Activated T-cell treated with anti-CD3 and anti-CD28 coated beads, Interleukin-2, amount 50 U/mL, for 4 hours (primary cell): ENCODE measurements at places on chromosomes 16 and 17.
A peak's percentile ranks its signal among the peaks of the same experiment; 100 is the strongest.

- DNase-seq, result no peak
Measured at GRCh38 chr17:75895370-75896155, 1.2 kb downstream of the TRIM65 start.

DNA sequence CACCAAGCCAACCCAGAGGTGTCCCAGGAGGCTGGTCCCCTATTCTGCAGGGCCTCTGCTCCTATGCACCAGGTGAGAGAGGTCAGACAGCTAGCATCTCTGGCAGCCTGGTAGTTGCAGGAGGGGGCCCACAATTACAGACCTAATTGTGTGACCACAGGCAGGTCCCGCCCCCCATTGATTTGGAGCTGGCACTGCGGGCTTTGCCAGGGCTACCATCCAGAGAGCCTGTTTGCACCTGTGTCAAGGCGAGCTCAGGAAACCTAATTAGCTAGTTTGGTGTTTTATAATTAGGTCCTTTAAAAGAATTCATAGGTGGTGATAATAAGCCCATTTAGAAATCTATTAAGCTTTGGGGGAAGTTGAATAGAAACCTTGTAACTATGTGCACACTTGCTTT is 90.2 kb downstream of the MRM1 start:
- no peak for DNase-seq

GRCh38 chr16:68563631-68564381 is 24.7 kb downstream of the ZFP90 start:
- DNase-seq, result no peak

DNA sequence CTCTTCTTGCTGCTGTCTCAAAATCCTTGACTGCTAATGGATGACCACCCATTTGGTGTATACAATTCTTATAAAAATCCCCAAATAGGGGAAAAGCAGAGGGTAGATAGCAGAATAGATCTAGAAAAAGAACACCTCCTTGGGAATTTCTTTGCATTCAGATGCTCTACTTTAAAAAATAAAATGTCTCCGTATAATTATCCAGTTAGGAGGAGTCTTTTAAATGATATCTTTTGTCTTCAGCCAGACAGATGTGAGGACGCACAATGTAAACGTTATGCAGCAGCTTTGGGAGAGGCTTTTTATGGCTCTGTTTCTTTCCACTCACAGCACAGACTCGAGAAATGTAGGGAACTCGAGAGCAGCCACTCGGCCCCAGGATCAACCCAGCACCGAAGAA is 300.2 kb downstream of the IRF8 start:
- DNase-seq, result no peak

GRCh38 chr17:71033336-71033735 is 864.0 kb downstream of the KCNJ2 start:
- no peak for DNase-seq

GRCh38 chr16:50271148-50272041 is 5.0 kb downstream of the ADCY7 start:
- DNase-seq, result no peak

DNA sequence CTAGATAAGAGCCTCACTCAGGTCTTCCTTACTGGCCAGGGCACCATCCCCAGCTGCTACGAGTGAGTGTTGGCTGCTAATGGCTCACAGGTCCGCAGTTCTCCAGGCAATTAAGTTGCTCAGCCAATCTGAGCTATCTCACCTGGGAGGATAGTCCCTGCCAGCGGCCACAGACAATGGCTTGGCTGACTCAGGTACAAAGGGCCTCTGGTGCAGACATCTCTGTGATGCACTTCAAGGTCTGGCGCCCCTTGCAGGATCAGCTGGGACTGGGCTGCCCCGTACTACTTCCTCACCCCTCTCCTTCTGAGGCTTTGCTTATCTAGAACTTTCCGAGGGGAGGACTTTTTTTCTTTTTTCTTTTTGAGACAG is 49.2 kb upstream of the EMP2 start:
- DNase-seq, result no peak

GRCh38 chr17:81522491-81523401 is 5.4 kb upstream of the FSCN2 start:
- no peak for DNase-seq

DNA sequence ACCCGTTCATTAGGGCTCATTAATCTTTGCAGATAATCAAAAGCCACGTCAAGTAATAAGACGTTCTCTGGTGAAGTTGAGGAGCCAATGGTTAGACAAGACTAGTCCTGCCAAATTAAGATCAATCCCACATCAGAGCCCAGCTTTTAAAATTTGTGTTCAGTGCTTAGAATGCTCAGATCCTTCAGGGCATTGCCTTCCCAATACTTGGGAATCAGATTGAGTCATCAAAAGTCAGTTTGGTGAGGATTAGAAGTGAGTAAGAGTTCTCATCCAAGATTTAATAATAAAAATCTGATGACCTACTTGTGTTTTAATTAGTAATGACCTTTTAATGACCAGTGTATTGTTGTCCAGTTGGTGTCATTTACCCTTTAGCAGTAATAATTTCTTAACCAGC is 19.8 kb downstream of the MAP2K4 start:
- no peak for DNase-seq

- no peak for DNase-seq
Measured at GRCh38 chr17:41777574-41778188, 8.8 kb downstream of the JUP start.

- DNase-seq, result no peak
Measured at GRCh38 chr17:16301963-16302855, 51.1 kb downstream of the CENPV start.

- DNase-seq, result no peak
Measured at GRCh38 chr17:36682773-36683172, 81.4 kb downstream of the MRM1 start.

DNA sequence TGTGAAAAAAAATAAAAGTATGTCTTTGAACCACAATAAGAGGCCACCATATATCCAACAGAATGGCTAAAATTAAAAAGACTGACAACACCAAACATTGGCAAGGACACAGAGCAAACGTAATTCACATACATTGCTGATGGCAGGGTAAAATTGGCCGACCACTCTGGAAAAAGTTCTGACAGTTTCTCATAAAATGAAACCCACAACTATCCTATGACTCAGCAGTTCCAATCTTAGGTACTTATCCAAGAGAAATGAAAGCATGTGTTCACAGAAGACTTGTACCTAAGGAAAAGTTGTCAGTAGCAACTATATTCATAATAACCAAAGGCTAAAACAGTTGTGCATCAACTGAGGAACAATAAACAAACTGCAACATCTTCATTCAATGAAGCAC is 357.3 kb upstream of the XYLT1 start:
- no peak for DNase-seq

GRCh38 chr16:19609359-19609758 is 53.9 kb downstream of the VPS35L start:
- no peak for DNase-seq

DNA sequence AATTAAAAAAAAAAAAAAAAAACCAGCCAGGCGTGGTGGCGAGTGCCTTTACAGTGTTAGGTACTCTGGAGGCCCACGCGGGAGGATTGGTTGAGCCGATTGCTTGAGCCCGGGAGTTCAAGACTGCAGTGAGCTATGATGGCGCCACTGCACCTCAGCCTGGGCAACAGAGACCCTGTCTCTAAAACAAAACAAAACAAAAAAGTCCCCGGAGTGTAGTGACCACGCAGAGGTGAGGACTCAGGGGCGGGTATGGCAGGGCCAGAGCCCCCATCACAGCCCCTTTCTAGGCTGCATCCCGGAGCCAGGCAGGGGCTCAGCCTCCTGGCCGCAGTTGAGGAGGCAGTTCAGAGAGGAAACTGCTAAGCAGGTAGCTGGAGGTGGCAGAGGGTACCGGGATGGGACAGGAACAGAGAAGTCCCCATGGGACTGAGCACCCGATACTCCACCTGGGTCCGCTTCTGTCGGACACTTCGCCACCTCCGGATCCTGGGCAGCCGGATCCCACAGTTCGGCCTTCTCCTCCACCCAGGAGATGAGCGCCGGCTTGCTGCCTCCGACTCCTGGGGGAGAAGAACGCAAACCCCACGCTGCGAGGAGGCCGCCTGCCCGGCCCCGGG is 800 bp downstream of the ZNF747 start:
- no peak for DNase-seq

GRCh38 chr17:74280093-74280513 is 6.1 kb downstream of the DNAI2 start:
- peak; percentile 37 for DNase-seq

DNA sequence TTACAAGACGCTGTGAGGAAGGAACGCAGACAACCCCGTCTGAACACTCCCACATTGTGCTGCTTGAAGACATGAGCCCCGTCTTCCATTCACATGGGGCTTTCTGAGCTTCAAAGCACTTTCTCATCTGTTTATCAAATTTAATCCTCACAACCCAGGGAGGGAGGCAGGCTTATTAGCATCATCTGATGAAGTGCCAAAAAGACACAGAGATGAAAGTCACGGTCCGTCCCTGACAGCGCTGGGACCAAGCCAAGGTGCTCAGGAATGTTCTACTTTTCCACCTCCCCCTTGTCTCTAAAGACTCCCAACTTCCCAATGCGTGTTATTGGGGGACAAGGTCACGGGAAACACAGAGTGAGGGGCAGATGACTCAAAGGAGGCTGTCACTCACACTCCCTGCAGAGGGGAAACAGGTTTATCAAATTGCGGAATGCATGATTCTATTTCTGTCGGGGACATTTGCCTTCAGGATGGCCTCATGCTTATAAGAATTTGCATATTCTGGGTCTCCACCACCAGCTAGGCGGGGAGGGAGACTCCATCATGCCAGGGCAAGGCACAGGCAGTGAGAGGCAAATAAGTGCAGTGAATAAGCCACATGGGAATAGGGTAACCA is 10.7 kb downstream of the XYLT1 start:
- DNase-seq, result no peak

DNA sequence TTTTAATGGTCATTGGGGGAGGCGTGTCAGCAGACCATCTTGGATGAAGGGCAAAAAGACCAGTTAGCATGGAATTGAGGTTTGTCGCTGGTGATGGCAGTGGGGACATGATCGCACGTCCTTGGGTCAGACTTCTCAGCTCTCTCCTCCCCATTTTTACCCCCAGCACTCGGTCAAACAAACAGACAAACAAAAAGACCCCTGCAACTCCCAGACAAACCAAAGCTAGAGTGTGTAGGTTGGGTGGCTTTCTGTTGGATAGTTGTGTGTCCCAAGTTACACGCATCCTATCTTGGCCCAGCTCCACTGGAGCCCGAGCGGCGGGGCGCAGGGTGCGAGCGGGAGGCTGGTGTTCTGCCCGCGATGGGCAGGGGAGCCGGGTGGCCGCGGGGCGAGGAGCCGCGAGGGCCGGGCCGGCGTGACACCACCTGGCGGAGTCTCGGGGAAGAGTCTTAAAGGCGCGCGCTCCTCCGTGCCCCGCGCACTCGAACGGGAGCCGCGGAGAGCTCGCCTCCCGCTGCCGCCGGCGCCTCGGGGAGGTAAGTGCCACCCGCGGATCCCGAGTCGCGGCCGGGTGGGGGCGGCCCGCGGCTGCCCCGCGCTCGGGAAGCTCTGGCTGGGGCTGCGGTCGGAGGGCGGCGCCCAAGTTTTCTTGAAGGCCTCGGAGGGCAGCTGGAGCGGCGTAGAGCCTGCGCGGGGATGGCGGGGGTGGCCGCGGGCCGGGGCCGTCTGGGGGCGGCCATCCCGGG is 18.5 kb upstream of the NTN1 start:
- no peak for DNase-seq

GRCh38 chr16:20259541-20259940 is 67.8 kb downstream of the GP2 start:
- no peak for DNase-seq

DNA sequence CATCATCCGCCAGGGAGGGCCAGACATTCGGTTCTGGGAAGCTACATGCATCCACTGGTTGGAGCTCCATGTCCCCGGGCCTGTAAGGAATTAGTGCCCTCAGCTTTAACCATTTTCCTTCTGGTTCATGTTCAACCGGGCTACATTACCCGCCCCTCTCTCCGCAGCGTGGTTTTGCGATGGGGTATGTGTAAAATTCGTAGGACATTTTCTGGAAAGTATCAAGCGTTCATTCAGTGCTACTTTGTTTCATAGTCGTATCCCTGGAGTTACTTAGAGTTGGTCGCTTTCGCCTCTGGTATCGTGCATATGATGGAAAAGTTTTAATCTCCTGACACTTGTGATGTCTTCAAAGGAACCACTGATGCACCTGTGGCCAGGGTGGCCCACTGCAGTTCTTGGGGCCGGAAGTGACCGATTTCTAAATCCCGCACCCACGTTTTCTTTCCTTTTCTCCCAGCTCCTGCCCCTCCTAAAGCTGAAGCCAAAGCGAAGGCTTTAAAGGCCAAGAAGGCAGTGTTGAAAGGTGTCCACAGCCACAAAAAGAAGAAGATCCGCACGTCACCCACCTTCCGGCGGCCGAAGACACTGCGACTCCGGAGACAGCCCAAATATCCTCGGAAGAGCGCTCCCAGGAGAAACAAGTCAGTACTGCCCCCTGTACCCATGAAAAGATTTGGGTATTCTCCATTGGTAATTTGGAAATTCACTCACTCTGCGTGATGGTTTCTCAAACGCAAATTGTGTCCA is 637 bp downstream of the RPL23A start:
- DNase-seq, result peak; percentile 27

- no peak for DNase-seq
Measured at GRCh38 chr16:23788685-23789084, 33.9 kb downstream of the CHP2 start.
